ENCODE measurements at places on chromosomes 2 and 18.

DNA sequence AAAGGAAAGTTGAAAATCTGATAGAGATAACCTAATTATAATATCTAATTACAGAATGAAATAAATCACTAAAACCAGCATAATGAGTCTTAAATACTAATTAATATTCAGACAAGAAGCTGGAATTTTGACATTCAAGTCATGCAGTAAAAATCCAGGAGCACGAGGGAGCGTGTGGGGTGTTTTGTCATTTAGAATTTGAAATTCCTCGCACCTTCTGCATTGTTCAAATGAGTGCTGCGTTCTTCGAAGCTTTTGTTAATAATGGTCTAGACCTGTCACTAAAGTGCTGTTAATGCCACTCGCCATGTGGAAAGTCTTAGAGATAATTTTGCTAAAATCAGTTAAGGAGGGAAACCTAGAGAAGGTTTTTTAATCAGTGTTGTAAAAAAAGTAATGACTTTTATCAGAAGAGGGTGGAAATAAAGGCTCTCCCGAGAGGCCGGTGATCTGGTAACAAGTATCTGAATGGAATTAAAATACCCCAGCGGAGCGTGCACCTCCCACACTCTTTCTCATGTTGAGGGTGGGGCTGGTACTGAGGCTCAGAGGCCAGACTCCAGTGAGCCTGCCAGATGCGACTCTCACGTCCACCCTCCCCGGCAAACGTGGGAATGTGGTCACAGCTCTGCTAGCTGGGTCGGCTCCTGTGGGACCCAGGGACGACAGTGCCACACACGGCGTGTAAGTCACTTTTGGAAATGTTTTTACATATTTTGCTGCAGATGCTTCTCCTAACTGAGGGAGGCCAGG lies 69.4 kb upstream of the MYT1L start:
- no peak for DNase-seq

GRCh38 chr2:187320846-187321245 lies 127.2 kb downstream of the CALCRL start:
- DNase-seq: no peak

DNA sequence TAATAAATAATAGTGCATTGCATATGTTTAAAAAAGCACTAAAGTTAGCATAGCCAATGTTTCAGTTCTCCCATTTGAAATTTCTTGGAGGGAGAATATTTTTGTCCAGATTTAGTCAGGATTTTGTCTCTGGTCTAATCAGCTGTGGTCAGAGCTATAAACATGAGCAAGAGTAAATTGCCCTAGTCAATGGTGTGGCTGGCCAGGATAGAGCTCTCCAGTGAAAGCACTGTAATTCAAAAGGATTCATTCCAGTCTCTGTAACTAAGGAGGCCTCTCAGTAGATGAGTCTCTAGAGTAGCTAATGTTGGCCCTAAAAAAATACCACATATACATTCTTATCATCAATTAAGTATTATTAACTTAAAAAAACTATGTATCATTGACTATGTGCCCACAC lies 241.6 kb downstream of the CDCA7 start:
- DNase-seq: no peak

DNA sequence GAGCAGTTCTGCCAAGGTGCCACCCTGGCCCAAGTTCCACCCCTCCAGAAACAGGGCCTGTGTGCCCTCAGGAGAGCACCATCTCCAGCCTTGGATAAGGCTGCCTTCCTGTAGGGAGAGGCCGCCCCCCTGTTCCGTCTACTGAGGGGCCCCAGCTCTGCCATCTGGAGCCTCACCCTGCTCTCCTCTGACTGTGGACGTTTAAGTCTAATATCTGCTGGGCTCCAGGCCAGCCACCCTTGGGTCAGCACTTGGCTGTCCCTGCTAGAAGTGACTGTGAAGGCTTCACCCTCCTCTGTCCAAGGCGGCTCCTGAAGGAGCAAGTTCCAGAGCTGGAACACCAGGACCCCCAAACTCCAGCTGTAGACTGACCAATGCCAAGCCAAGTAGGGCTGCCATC lies 26.3 kb downstream of the RHOB start:
- no peak for DNase-seq

DNA sequence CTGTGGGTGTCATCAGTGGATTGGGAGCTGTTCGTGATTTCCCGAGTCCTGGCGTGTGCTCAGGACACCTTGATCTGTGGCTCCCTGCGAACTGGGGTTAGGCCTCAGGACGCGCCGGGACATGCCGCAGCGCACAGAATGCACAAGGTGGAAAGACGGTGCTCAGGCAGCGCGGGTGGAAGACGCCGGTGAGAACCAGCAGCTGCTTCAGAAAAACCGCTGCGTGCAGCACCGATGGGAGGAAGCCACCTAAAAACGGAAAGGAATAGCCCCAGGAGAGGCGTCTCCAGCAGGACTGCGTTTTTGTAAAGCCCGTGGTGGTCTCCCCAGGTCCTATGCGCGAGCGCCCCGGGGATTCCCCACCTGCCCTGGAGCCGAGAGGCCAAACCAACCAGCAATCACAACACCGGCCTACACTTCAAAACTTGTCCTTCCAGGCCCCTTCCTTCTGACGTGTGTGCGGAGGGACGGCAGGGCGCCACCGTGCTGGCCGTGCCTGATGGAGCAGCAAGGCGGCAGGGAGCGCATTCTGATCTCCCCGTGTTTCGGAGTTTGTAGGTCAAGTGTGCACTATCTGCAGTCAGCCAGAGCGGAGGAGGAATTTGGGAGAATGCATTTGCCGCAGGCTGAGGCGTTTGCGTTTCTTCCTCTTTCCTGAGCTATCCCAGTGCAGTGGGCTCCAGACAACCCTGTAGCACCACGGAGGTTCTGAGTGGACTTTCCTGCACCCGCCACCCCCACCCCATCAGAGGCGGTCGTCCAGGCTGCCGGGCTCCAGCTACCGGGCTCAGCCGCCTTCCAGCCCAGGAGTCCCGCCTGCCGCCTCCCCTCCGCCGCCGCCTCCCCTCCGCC lies 32.2 kb downstream of the RTP5 start:
- no peak for DNase-seq

- DNase-seq: peak; percentile 50
Observed at GRCh38 chr2:175690113-175690837, 311.8 kb downstream of the LNPK start.

Data from NCI-H524 (cell line).